Karpas-422 (cell line): ENCODE measurements at places on chromosomes 4 and X.

GRCh38 chr4:92516450-92516849 lies 212.7 kb downstream of the GRID2 start:
- DNase-seq, result no peak

DNA sequence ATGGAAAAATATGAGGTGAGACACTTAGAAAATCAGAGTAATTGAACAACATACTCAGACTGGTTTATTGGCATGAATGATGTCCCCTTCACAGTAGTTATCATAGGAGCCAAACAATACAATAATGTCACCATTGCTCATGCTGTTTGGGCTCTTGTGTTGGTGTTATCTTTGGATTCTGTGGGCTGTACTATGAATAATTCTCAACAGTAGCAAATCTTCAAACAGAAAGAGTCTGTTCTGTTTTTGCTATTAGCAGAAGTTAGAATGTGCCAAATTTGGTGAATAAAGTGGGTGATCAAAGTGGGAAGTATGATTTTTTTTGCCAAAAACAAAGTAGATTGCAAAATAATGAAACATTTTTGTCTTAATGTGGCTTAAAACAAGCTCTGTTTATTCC lies 58.3 kb downstream of the GRID2 start:
- no peak for DNase-seq

DNA sequence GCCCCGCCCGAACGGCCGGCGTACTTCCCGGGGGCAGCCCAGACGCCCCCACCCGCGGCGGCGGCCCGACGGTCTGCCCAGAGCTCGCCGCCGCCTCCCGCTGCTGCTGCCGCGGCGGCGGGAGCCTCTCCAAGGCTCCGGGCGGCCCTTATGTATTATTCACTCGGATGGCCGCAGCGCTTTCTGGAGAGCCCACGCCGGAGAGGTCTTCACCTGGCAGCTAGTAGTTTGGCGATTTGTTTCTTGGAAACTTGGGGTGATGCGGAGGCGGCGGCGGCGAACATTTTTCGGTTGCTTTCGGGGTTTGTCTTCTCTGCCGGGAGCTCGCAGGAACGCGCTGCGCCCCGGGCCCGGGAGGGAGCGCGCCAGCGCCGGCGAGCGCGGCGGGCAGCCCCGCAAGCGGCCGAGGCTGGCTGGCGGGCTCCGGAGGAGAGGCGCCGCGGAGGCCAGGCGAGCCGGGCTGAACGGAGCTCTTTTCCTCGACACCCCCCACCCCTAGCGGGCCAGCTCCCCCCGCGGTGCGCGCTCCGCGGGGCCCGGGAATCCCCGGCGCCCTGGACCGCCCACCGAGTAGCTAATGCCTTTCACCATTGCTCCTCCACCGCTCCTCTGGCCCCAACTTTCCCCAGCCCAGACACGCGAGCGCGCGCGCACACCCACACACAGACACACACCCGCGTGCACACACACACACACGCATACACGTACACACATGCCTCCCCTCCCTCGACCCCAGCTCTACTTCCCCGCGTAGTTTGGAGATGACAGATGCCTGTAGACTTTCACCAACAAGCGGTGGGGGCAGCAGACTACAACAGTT lies 113.5 kb downstream of the DHX15 start:
- DNase-seq, result no peak

DNA sequence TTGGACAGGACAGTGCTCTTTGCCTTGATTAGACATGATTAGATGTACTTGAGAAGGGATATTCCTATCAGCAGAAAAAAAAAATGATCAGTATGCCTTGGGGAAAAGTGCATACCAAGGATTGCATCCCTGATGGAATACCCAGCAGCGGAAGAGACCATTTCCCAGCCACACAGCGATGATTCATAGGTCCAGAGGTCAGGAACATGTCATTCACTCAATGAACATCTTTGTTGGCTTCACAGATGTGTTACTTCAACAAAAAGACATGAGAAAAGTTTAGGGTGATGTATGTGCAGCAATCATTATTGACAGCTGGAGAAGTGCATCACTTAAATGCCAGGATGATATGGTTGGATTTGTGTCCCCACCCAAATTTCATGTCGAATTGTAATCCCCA lies 293.5 kb downstream of the ZNF674 start:
- DNase-seq, result no peak

DNA sequence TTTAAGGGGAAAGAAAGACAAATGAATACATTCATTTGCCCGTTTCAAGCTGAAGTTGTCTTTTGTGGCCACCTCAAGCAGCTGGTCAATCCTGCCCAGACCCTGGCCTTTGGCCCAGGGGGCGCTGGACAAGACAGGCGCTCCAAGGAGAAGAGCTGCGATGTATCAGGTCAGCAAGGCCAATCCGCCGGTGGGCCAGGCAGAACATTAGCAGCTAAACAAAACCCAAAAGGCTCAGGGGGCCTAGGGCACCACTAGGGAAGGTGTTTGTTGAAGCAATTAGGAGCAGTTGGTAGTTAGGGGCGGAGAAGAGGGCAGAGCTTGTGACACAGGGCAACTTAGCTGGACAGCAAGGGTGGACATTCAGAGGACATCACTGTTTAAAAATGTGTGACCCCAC lies 60.8 kb upstream of the TMEM33 start:
- DNase-seq, result no peak

DNA sequence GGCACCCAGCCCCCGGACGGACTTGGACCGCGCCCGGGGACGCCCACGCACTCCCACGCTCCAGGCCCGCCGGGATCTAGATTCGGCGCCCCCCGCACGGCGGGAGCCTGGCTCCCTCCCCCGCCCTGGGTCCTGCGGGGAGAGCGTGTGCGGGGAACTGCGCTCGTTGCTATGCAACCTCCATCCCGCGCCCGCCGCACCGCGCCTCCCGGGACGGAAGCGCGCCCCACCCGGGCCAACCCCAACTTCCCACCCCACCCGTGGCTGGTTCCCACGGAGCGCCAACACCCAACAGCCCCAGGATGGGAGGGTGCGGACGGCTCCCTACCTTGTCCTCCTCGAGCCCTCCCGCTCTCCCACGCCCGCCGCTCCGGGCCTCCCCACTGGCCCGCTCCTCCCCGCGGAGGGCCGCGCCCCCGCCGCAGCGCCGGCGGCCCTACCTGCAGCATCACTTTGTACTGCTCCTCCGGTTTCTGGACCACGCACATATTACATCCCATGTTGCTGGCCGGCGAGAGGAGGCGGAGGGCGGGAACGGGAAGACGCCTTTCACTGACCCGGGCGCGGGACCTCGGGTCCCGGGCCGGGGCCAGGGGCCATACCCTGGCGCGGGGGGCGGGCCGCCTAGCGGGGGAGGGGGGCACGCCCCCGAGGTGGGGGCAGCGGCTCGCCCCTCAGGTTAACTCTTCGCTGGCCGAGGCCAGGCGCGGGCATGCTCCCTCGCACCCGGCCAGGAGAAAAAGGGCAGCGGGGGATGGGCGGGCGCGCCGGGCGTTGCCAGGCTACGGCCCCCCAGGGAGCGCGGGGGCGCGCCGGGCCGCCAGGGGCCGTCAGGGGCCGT lies at the start of gene PDZD4:
TSS of gene PDZD4 (minus strand) at position 746 of the 841 bp plus-strand sequence. CDS start at position 500, 246 bp downstream.
- no peak for DNase-seq

GRCh38 chr4:3822230-3822947 lies 56.2 kb downstream of the ADRA2C start:
- no peak for DNase-seq

GRCh38 chr4:8247047-8247930 lies 22.3 kb upstream of the HTRA3 start:
- no peak for DNase-seq

GRCh38 chr4:152385551-152385950 lies 150.3 kb downstream of the FBXW7 start:
- DNase-seq, result peak; percentile 49

DNA sequence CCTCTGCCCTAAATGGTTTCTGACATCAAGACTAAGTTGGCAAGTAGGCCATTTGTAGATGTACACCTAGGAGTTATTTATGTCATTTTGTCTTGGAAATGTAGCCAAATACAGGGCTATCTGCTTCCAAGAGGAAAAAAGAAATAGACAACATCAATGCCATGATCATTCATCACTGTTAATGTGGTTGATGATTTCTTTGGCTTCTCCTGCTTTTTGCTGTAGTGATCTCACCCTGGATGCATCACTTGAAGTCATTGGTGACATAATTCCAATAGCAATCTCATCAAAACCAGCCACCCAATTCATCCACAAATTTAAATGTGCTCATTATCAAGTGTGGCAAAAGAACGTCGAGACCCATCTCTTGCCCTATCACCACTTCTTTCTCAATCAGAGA lies 222.6 kb upstream of the PPARGC1A start:
- no peak for DNase-seq

DNA sequence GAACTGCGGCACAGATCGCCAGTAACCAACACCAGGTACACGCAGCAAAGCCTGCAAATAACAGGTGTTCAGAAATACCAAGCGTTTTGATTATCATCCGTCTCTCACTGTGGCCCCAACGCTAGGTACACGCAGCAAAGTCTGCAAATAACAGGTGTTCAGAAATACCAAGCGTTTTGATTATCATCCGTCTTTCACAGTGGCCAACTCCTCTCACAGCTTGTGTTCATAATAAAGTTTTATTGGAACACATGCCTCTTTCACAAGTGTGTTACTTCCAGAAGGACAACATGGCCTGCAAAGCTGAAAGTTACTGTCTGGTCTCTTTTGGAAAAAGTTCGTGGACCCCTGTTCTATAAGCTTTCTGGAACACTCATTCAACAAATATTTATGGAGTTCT lies 153.1 kb downstream of the AFAP1 start:
- DNase-seq, result no peak

GRCh38 chrX:46791927-46792809 lies 33.2 kb upstream of the SLC9A7 start:
- DNase-seq, result no peak

DNA sequence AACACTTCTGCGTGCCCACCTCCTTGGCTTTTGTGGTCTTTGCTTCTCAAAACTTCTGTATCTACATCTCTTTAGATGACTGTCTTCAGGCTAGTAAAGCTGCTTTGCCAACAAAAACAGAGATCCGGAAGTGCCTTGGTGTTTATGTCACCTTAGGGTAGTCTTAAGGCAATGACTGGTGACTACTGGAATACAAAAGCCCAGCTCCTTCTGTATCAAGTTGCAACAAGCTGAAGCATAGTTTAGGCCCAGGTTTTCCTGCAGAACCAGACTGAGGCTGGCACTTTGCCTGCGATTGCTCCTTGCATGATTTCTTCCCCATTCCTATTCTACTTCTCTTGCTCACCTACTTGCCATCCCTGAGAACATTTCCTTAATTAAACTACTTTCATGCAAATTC lies 333.8 kb downstream of the DMD start:
- DNase-seq, result no peak

GRCh38 chr4:176879380-176880116 lies 86.8 kb upstream of the VEGFC start:
- DNase-seq, result no peak

GRCh38 chrX:50381729-50382415 lies 88.8 kb downstream of the DGKK start:
- no peak for DNase-seq

- no peak for DNase-seq
Measured at GRCh38 chr4:87076690-87077358, 142.0 kb downstream of the AFF1 start.

GRCh38 chr4:186104114-186104889 lies at the start of gene FAM149A:
FAM149A (plus strand) TSS chr4:186104704.
- no peak for DNase-seq

- DNase-seq, result no peak
Measured at GRCh38 chrX:93875621-93876282, 201.7 kb downstream of the FAM133A start.

DNA sequence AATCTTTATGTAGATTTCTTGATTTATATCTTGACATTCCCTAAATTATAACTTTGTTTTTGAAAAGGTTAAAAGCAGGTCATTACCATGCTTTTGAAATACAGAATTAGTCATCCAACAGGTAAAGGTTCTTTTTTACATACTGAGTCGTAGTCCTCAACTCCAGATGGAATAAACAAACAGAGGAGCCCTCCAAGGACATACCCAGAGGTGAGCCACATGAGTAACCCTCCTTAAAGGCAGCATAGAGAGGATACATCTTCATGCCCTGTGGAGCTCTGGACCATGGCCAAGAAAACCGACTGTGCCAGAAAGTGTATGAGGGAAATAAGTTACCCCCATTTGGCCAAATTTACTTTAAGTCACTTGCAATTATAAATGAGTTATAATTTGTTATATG lies 95.3 kb upstream of the MCF2 start:
- DNase-seq, result no peak

- no peak for DNase-seq
Measured at GRCh38 chr4:182629096-182629495, 288.1 kb downstream of the DCTD start.

DNA sequence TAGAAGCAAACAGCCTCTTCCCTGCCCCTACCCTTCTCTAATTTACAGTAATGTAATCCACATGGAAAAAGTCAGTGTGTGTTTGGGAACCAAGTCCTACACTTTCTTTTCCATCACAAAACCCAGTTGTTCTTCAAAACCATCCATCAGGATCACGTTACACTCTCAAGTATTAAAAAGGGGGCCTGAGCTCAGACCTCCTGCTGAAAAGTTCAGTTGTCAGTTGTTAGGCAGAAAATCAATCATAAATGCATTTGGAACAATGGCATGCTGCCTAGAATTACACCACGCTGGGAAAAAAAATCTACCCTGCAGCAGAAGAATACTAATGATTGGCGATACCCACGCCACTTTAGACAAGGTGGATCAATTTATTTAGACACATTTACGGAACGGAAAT lies 236.5 kb downstream of the PARM1 start:
- no peak for DNase-seq

- DNase-seq, result no peak
Measured at GRCh38 chr4:15652841-15653240, 2.3 kb downstream of the FBXL5 start.

DNA sequence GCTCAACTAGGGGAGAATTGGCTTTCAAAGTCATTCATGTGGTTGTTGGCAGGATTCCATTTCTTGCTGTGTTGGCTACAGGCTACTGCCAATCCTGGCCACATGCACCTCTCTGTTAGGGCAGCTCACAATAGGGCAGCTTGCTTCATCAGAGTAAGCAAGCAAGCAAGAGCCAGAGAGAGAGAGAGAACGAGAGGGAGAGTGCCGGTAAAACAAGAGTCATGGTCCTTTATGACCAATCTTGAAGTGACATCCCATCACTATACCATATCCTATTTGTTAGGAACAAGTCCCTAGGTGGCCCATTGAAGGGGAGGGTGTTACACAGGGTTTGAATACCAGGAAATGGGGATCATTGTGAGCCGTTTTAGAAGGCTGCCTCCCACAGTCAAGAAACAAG lies 33.0 kb upstream of the TLR2 start:
- DNase-seq, result no peak

GRCh38 chr4:163663454-163664225 lies 169.2 kb downstream of the TMA16 start:
- DNase-seq, result peak; percentile 86

GRCh38 chr4:71417150-71417549 lies 78.3 kb downstream of the SLC4A4 start:
- no peak for DNase-seq

GRCh38 chr4:36332782-36333131 lies 51.3 kb downstream of the DTHD1 start:
- DNase-seq, result no peak

GRCh38 chr4:88446124-88446523 lies 10.8 kb upstream of the HERC5 start:
- DNase-seq, result no peak
